Anterior cingulate cortex (tissue), 58 donors: ENCODE measurements at places on chromosomes 6 and 20.

GRCh38 chr6:147016440-147016839 is 187.8 kb upstream of the STXBP5 start:
- DNase-seq = no peak

GRCh38 chr6:169627736-169628607 is 73.9 kb downstream of the WDR27 start:
- DNase-seq = no peak

GRCh38 chr20:40962733-40963504 is 65.7 kb upstream of the TOP1 start:
- DNase-seq = peak; percentile 33

GRCh38 chr20:21372016-21372415 is 25.3 kb downstream of the NKX2-4 start:
- DNase-seq = no peak

DNA sequence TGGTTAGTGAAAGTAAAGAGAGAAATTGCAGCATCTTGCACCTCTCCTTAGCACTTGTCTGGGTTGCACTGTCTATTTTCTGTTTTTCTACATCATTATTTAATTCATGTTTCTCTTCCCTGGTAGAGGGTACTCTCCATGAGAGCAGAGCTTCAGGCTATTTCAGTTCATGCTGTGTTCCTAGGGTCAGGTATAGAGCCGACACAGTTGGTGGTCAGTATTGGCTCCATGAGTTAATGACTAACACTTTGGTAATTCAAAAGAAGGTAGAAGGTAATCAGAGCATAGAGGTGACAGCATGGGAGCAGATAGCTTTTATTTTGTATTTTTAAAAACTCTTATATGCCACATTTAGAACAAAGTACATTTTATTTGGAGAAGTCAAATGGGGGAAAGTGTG is 42.7 kb downstream of the RIMS1 start:
- no peak for DNase-seq

- DNase-seq = no peak
These were observed 330.6 kb upstream of the EPHA7 start for GRCh38 chr6:93749930-93750329.

DNA sequence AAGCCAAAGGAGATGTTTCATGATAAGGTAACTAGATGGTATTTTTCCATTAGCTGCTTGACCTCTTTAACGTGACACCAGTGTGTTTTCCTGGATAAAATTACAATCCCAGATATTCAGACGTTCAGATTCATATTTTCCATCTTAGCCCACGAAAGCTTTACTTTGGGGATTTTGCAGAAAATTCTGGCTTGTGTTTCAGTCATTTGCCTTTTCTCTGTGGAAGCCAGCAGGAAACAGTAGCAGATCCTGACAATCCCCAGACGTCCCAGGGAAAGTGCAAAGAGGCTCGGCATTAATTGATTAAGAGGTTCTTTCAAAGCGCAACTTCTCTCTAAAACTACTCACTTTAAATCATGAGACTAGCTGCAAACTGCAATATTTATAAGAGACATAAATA is 243.6 kb downstream of the UST start:
- DNase-seq = no peak

DNA sequence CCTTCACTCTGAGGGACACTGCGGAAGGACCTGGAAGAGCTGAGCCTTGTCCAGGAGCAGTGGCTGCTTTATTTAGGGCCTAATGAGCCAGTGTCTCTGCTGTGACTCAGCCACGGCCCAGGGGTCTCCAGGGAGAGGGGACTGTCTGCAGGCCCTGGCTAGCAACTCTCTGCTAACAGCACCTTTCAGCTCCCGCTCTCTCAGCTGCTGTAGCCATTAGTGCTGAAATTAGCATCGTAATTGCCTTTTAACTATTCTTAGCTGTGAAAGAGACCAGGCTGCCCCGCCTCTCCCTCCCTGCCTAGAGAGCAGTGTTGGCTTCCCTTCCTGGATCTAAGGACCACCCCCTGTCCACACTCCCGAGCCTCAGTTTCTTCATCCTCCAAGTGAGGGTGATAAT is 53.1 kb upstream of the SLC32A1 start:
- no peak for DNase-seq

DNA sequence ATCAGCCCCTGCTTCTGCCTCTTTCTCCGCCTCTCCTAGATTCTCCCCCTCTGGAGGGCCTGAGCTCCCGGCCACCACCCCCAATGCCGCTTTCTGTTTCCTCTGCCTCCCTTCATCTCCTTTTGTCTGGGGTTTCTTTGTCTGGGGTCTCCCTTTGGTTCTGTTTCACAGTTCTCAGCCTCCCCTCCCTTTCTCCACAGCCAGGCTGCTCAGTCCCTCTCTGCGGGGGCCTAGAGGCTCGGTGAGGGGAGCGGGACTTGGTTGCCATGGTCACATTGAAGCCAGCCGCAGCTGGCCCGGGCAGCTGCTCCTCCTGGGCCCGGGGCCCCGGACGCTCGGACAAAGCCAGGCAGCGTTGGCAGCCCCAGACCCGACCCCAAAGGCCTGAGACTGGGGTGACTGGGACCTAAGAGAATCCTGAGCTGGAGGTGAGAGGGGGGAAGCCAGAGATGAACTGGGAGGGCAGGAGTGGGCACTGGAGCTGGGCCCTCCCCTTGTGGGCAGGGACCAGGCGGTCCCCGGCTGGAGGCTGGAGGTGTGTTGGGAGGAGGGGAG is 3.5 kb upstream of the DDR1 start:
- no peak for DNase-seq

DNA sequence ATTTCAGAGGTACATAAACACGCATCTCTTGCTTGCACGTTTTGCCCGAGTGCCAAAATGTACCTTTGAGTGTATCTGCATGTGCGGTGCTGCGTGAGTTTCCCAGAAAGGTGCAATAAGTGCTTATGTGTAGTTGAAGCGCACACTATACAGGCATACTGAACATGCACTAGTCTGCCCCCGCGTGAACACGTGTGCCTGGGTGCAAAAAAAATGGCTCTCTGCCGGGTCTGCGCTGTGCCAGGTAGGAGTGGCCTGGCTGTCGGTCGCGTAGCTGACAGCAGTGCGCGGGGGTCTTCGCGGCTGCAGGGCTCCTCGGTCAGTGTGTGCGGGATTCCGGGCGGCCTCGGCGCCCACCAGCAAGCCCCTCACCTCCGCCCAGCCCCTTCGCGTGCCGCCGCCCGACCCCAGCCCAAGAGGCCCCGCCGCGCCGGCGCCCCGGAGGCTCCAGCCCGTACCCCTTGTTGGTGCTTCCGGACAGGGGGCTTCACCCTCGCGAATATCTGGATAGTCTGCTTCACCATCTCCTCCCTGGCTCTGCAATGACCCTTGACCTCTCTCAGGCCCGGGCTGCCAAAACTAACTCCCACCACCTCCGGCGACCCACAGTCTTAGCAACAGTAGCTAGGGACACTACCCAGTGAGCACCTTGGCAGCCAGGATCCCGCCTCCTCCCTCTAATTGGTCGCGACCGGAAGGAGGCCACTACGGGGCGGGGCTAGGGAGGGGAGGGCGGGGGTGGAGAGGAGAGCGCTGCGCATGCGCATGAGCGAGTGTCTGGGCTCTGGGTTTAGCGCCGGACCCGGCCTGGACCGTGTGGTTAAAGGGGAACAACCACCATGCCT is at the start of gene KIF6:
TSS of gene KIF6 (minus strand) at position 622 of the 845 bp plus-strand sequence. CDS start at position 524, 98 bp downstream.
- peak; percentile 94 for DNase-seq

GRCh38 chr20:48691523-48691922 is 136.3 kb downstream of the PREX1 start:
- no peak for DNase-seq

DNA sequence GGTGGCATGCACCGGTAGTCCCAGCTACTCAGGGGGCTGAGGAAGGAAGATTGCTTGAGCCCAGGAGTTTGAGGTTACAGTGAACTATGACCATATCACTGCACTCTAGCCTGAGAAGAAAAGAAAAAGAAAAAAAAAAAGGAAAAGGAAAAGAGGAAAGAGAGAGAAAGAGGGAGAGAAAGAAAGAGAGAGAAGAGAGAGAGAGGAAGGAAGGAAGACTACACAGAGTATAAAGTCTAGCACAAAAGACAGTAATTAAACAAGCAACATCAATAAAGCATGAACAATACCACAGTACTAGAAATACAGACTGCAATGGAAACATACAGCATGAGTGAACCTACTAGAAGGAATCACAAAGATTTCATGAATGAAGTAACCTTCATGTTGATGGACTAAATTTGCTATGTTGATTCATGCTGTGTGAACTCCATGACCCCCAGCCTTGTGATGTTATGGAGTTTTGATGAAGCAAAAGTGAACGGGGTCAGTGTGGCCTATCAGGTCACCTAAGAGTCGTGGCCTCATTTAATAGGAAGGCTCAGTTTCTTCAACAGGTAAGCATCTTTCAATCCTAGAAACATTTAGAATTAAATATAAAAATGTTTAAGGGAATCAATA is 57.6 kb downstream of the NUDT3 start:
- DNase-seq = no peak

DNA sequence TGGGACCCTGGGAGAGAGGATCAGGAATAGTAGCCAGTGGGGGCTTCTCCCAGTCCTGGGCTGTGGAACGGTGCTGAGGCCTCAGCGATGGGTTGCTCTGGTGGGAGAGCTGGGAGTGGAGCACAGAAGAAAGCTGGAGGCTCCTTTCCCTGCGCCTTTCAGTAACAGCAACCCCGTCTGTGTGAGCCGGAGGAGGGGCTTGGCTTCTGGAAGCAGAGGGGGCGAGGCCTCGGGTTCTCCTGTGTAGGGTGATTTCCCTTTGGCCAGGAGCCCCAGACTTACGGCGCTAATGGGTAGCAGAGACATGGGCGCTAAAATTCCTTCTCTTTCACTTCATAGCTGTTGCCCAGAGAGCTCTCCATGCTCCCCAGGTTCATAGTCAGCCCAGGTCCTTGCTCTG is 55.0 kb downstream of the DAAM2 start:
- no peak for DNase-seq

DNA sequence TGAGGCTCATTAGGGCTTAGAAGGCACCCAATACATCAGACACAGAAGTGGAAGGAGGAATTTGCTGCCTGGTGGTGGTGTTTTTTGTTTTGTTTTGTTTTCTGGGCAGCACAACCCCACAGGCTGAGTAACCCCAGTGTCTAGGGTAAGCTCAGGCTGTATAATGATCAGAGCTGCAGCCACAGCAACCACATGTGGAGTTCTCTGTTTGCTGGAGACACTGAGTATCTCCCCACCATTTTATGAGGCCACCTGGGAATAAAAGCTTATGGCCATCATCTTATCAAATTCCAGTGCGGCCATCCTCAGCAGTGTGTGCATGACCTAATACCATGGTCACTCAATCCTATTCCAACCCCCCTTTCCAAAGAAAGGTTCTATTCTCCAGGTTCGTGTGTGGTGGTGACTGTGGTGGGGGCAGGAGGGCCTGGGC is 3.4 kb upstream of the DLL1 start:
- no peak for DNase-seq

GRCh38 chr6:147154454-147154853 is 49.8 kb upstream of the STXBP5 start:
- no peak for DNase-seq

DNA sequence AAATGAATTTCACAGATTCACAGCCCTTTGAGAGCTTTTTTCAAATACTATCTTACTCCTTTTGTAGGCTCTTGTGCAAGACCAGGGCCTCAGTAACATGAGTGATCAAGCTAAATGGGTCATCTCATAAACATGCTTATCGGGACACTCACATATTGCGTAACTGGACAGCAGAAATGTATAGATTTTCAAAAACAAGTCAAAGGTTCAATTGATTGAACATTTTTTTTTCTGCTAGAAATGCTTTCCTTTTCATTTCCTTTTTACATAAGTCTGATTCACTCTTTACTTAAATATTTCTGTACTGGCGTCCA is 8.7 kb upstream of the SALL4 start:
- DNase-seq = no peak

DNA sequence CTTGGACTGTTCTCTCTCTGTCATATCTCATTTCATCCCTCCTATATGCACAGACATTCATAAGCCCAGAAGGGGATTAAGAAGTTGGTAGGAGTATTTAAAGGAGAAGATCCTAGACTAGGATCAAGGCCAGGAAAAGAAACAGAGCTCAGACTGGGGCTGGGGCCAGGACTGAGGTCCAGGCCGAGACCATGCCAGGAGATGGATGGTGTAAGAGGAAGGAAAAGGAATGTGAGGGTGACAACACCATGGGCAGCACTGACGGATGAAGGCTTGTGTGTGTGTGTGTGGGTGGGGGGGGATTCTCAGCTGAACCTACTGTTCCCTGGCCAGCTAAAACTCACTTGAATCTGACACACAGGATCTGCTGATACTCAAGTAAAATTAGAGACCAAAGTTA is 182.1 kb downstream of the KIF6 start:
- no peak for DNase-seq

- DNase-seq = no peak
These were observed 253.0 kb downstream of the FARS2 start for GRCh38 chr6:5514353-5514752.

DNA sequence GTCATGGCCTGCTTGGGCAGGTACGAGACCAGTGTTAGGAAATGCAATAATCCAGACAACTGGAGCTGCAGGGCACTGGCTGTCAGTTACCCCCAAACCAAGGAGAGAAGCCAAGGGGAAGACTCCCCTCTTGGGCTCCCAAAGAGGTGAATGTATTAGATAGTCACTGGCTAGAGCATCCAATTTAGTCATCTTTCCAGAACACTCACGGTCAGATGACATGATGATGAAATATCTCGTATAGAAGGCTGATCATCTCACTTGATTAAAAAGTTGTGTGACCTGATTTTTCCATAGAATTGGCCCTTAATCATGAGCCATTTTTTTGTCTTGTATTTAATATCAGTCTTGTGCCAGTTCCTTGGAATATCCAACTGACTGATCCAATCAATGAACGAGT is 40.7 kb downstream of the SLC22A3 start:
- DNase-seq = no peak

GRCh38 chr6:46097366-46097765 is 32.4 kb upstream of the ENPP4 start:
- DNase-seq = no peak

- DNase-seq = no peak
These were observed 121.2 kb downstream of the RFPL4B start for GRCh38 chr6:112468359-112468758.

GRCh38 chr20:63738687-63739129 is 868 bp upstream of the SLC2A4RG start:
- DNase-seq = no peak

GRCh38 chr20:15776770-15777466 is 796.3 kb downstream of the KIF16B start:
- no peak for DNase-seq

DNA sequence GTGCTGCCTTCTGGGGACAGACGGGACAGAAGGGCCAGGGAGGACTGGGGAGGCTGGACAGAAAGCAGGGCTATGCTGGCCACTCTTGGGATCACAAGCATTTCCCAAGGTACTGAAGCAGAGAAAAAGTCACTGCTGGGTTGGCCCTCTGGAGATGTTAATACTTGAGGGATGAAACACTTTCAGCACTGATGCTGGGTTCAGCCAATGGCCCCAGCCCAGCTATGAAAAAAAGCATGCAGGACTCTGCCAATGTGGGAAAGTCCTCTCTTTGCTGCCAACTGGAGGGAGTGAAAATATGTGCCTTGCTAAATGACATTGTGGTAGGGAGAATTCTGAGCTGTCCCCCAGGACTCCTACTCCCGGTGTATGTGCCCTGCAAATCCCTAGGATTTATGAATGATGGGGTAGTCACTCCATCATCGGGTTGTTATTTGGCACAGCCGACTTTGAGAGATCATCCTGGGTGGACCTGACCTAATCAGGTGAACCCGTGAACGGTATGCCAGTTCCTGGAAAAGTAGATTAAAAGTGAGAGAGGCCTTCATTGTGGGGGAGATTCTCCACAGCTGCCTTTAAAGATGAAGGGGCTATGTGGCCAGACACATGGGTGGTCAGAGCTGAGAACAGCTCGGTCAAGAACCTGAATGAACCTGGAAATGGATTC is 119.9 kb upstream of the TRAF3IP2 start:
- DNase-seq = peak; percentile 48
